ENCODE measurements at places on chromosomes 12 and 14.

GRCh38 chr14:69632164-69632563 is 20.8 kb downstream of the SUSD6 start:
- no peak overlapping the region for H3K4me3 ChIP-seq
- DNase-seq: no peak
- H3K27ac ChIP-seq: no peak overlapping the region
- no peaks in the 10 kb centered on the region for H3K27me3 ChIP-seq
- peaks cover 24% of the 10 kb centered on the region for H3K4me1 ChIP-seq

DNA sequence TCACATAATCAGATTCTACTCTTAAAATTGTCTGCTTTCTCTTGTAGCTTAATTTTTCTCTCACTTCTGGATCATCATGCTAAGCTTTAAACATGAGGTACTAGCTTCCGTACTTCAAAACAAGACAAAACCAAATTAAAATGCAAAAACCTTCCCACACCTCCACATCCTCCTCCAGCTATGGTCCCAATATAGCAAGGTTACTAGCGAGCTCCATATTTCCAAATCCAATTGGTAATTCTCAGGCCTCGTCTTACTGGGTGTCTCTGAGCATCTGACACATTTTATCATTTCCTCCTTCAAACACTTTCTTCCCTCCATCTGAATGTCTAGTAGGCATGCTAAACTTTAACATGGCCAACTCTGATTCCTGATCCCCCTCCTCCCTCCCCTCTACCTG is 7.9 kb upstream of the PAPOLA start:
- DNase-seq: no peak
- no peak overlapping the region for H3K4me3 ChIP-seq
- H3K27me3 ChIP-seq: peaks cover 2% of the 10 kb centered on the region
- H3K27ac ChIP-seq: no peak overlapping the region

DNA sequence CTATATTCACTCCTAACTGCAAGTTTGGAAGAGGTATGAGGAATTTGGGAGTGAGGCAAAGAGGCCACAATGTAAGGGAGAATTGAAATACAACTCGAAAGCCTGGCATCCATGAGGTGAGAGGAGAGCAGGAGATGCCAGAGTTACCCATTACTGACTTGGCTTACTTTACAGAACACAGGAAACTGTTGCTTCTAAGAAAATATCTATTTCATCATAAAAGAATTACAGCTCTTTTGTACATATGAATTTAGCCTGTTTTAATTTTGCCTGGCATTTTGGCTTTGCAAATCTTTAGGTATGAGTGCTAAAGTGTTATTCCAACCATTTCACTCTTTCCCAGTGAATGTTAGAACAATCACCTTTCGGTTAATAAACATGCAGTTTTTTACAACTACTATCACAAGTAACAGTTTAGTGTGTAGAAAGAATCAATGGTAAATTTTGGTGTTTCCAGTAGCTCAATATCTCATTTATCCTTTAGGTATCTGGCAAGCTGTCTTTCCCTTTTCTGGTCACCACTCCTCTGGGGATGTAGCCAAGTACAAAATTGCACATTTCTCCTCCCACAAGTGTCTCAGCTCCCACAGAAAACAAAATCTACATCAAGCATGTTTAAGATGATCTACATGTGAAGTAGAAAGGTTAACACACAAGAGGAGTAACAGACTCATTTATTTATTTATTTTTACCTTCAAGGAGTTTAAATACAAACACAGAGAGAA is 196.6 kb upstream of the DCN start:
- no peaks in the 10 kb centered on the region for H3K36me3 ChIP-seq
- no peaks in the 10 kb centered on the region for H3K27me3 ChIP-seq
- no peak for DNase-seq
- H3K4me3 ChIP-seq: no peak overlapping the region
- no peak overlapping the region for H3K27ac ChIP-seq

- H3K4me1 ChIP-seq: no peaks in the 10 kb centered on the region
- H3K36me3 ChIP-seq: no peaks in the 10 kb centered on the region
- DNase-seq: no peak
- H3K4me3 ChIP-seq: no peak overlapping the region
- H3K27ac ChIP-seq: no peak overlapping the region
These were observed 141.6 kb downstream of the GXYLT1 start for GRCh38 chr12:42003031-42003430.

DNA sequence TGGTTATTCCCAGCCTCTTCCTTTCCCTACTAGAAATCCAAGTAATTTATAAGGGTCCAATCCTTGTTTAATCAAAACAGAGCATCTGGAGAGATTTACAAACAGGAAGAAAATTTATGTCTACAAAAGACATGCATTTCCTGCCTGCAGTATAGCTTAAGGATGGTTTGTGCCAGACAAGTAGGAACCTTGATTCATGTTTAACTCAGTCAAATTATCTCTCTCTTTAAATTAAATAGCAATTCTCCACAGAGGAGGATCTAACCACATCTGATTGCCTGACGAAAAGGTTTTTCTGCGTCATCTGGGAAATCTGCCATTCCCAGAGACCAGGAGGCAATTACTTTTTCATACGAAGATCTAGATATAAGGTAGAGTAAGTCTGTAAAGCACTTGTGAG is 105.2 kb downstream of the ZFC3H1 start:
- peaks cover 2% of the 10 kb centered on the region for H3K27me3 ChIP-seq
- no peaks in the 10 kb centered on the region for H3K36me3 ChIP-seq
- no peak for DNase-seq
- H3K4me3 ChIP-seq: no peak overlapping the region

- H3K27ac ChIP-seq: no peak overlapping the region
- no peak overlapping the region for H3K4me3 ChIP-seq
- no peaks in the 10 kb centered on the region for H3K4me1 ChIP-seq
- H3K27me3 ChIP-seq: no peaks in the 10 kb centered on the region
- no peaks in the 10 kb centered on the region for H3K36me3 ChIP-seq
These were observed 126.0 kb upstream of the ATP2B1 start for GRCh38 chr12:89834676-89835075.

GRCh38 chr14:73290279-73290678 is 53.0 kb downstream of the PAPLN start:
- no peak overlapping the region for H3K27ac ChIP-seq
- no peak for DNase-seq
- H3K27me3 ChIP-seq: no peaks in the 10 kb centered on the region

DNA sequence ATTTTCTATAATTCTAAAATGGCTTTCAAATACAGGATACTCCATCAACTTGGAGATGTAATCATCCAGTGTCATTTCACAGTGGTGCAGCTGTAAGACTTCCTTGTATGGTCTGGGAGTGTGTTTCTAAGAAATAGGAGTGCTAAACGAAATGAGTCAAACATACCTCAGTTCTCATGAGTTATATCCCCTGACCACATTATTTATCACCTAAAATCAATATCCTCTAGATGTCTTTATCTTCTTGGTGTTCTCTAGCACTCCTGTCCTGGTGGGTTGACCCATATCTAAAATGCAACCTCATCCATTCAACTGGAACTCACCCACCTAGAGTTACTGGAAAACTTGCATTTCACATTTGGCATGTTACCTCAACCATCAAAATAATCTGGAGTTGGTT is 33.2 kb downstream of the TMEM30B start:
- H3K4me3 ChIP-seq: no peak overlapping the region
- no peaks in the 10 kb centered on the region for H3K27me3 ChIP-seq
- peaks cover 3% of the 10 kb centered on the region for H3K4me1 ChIP-seq
- no peak for DNase-seq

Measured in endothelial cell of umbilical vein (primary cell).